ENCODE measurements at places on chromosomes 2 and 18. TPM values are rescaled to one million over a fixed set of nuclear protein-coding genes. Genes with fewer than 3 reads are reported as not detected.

Gene SOCS6
- 30.3 TPM for total RNA-seq

Gene RBBP8
- 22.3 TPM for total RNA-seq

Gene DPP4
- total RNA-seq: 3.2 TPM

Gene GULP1
- 62.0 TPM for total RNA-seq

Gene OBSL1
- total RNA-seq: 105 TPM

Gene EPB41L3
- total RNA-seq: 50.1 TPM

Gene CFAP210
- not detected for total RNA-seq

Gene PDIA6
- total RNA-seq: 162 TPM

Measured in tongue (tissue), 3 donors.